Hematopoietic multipotent progenitor cell treated with erythropoietin and hydrocortisone succinate and interleukin-3 and kit ligand, for 4 days (in vitro differentiated cells): ENCODE measurements at places on chromosomes 2 and 18.

GRCh38 chr18:72468021-72468710 is 76.0 kb downstream of the CBLN2 start:
- DNase-seq: no peak

GRCh38 chr18:35861367-35862118 is 110.9 kb upstream of the RMP24 start:
- DNase-seq: no peak

- no peak for DNase-seq
These were observed 122.6 kb downstream of the PLEKHA3 start for GRCh38 chr2:178602901-178603300.

GRCh38 chr18:48336332-48336731 is 72.9 kb downstream of the ZBTB7C start:
- DNase-seq: peak; percentile 5

DNA sequence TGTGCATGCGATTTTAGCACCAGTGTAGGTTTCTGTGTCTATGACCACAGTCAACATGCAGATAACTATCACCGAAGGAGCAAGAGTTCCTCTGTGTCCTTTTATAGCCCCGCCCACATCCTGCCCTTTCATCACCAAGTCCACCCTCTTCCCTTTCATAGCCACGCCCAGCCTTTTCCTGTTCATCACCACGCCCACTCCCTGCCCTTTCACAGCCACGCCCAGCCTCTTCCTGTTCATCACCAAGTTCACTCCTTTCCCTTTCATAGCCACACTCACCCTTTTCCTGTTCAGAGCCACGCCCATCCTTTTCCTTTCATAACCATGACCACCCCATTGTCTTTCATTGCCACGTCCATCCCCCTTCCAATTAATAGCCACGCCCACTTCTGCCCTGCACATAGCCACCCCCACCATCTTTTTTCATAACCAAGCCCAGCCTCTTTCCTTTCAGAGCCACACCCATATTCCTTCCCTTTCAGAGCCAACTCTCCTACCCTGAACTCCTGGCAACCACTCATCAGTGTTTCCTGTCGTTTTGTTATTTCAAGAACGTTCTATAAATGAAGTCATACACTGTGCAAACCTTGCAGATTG is 273.9 kb downstream of the MYT1L start:
- DNase-seq: peak; percentile 96

DNA sequence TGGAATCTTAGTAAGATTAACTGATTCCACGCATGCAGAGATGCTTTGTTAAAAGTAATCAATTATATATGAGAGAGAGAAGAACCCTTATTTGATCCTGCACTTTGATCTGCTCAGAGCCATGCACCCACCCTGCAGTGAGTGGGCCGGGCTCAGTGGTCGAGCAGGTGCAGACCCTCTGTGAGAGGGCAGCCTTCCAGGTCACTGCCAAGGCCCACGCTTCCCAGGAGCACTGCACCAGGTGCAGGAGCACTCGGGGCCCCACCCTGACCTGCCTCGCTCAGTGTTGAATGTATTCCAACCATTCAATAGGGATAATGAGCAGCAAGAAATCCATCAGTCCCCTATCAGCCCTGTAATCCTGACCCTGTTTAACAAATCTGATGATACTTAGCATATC is 126.9 kb downstream of the TMEM200C start:
- no peak for DNase-seq

DNA sequence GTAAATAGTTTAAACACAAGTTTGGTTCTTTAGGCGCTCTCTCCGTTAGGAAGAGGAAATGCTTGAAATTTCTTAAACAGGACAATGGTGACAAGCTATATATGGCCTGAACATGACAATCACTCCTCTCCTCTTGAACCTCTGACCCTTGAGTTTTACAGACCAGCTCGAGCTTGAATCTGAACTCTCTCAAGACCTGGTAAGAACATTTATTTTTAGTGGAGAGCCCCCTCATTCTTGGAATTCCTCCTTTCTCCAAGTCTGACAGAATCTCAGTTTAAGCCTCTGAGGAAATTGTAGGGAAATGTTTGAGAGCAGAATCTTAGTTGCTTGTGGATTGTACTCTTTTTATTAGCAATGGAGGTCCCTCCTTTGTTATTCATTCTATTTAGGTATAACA is 1293.6 kb upstream of the ZEB2 start:
- DNase-seq: no peak

DNA sequence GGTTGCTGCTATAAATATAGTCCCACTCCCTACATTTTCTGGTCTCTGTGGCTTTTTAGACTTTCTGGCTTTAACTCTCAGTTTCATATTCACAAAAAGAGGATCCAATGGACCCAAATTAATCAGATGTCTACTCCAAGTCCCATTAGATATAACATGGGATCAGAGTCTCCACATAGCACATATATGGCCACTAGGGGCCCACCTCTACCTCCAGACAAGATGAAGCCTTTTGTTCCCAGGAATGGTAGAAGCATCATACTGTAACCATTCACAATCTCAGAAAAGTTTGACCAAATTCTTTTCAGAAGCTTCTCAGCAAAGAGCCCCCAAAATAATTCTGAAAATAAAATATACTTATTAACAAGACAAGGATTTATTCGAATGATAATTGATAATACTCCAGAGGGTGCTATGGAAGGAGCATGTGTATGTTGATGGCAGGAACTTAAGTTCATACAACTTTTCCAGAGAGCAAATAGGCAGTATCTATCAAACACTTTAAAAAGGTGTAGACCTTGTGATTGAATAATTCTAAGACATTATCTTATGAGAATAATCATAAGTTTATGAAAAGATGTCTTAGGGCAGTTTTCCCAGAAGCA is 382.3 kb upstream of the CRIM1 start:
- DNase-seq: peak; percentile 56

DNA sequence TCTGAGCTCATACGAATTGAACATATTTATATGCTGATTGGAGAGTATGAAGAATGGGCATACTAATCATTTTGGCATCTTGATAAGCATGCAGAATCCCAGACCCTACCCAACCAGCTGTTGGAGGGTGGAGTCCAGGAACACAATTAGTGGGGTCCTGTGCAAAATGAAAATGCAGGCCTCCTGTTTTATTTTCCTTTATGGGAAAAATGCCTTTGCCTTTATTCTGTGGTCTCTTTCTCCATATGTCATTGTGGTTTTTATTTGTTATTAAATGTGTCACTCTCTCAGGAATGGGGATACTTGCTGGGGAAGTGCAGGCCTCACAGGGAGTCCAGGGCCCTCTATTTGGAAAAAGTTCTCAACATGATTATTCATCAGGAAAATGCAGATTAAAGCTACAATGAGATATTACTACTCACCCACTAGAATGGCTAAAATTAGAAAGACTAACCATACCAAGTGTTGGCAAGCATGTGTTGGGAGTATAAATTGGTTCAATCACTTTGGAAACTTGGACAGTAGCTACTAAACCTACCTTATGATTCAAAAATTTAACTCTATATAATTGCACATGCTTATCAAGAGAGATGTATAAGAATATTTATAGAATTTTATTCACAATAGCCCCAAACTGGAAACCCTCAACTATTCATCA is 223.1 kb upstream of the FBXO11 start:
- DNase-seq: no peak

- no peak for DNase-seq
These were observed 5.7 kb upstream of the GPR35 start for GRCh38 chr2:240619506-240620148.

DNA sequence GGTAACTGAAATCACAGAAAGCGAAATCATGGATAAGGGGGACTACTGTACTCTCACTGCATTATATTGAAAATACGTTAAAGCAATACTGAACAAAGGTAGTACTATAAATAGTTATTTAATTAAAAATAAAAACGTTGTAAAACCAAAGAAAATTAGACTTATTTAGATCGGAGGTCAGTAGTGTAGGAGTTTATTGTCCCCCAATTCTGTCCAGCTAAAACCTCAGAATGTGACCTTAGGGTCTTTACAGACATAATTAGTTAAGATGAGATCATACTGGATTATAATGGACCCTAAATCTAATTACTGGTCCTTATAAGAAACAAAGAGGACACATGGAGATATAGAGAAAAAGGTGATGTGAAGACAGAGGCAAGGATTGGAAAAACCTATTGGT is 95.3 kb downstream of the PHLPP1 start:
- no peak for DNase-seq

GRCh38 chr18:22110461-22110924 is 58.9 kb upstream of the GATA6 start:
- DNase-seq: no peak

- no peak for DNase-seq
These were observed 45.5 kb upstream of the IHH start for GRCh38 chr2:219106251-219106650.

DNA sequence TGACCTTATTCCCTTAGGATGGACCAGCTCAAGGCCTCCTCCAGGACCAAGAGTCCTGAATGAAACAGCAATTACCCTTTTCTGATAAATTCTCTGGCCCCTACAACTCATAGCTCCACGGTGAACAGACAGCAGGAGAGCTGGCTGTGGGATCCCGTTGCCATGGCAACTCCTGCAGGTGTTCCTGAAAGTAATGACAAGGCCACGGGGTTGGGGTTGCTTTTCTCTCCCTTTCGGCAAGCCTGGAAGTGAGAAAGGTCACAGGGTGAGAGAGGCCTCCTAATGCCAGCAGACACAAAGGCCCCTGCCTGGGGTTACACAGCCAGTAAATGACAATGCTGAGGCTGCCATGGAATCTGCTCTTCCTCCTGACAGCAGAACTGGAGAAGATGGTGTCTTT is 403.0 kb downstream of the NBAS start:
- no peak for DNase-seq

DNA sequence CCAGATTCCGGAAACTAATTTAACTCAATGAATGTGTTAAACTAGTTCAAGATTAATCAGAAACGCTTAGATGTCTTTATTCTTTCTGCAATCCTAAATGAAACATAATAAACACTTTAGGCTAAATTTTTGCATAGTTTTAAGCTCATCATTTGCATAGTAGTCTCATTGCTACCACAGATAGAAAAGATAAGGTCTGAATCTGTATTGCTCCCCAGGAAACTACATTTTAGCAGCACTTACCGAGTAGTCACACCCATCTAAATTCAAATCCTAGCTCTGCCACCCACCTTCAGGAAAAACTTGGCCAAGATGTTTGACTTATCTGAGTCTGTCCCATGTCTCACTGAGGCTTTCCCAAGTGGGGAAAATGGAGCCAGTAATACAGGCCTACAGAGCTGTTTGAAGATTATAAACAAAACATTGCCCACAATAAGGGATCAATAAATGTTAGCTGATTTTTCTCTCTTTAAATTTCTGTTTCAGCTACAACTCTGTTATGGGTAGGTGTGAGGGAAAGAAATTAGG is 87.0 kb downstream of the GALNT3 start:
- no peak for DNase-seq

GRCh38 chr2:47269316-47270232 is 114.5 kb upstream of the STPG4 start:
- DNase-seq: no peak

GRCh38 chr2:16682431-16683118 is 16.9 kb upstream of the CYRIA start:
- DNase-seq: no peak

- DNase-seq: no peak
These were observed 60.7 kb upstream of the ITGA6 start for GRCh38 chr2:172366596-172367150.

- no peak for DNase-seq
These were observed 55.8 kb upstream of the REV1 start for GRCh38 chr2:99545604-99546003.

DNA sequence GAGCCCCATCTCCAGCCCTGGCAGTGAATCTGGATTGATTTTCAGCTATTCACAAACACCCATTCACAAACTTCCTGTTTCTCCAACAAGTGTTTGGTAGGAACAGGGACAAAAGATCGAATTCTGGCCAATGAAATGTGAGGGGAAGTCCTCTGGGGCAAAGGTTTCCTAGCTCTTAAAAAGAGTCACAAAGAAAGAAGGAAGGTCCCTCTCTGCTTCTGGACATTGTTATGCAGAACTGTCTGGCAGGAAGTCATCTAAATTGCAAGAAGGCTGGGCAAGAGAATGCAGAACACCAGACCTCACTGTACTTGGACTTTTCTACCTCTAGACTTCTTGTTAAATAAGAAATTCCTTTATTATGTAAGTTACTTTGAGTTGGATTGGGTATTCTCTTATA is 137.3 kb downstream of the CCDC148 start:
- no peak for DNase-seq

DNA sequence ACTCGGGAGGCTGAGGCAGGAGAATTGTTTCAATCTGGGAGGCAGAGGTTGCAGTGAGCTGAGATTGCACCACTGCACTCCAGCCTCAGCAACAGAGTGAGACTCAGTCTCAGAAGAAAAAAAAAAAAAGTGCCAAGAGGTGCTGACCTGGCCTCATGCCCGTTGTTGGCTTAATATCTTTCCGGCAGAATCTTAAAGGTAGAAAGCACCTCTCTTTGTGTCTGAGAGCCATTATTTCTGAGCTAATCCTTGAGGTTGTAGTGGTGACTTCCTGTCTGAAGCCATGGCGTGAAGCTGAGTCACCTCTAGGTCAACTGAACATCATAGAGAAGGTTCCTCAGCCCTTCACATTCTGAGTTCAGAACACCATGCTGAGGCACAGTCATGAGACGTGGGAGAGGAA is 60.4 kb downstream of the WDSUB1 start:
- DNase-seq: peak; percentile 61

DNA sequence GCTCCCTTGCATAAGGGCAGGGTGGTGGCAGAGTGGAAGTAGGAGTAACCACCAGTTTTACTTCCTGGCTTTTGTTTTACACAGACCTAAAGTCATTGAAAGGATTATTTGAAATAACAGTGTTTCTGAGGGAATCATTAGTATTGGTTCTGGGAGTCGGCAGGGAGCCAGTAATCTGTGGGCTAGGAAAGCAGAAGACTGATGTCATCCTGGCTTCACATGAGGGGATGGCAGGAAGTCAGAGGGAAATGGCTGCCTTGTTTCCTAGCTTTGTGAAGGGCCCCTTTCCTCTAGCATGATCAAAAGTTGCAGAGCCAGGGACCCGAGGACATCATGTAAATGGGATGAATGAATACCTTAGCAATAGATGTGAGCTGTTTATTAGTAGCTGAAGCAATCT is 792.6 kb downstream of the CPS1 start:
- DNase-seq: no peak

DNA sequence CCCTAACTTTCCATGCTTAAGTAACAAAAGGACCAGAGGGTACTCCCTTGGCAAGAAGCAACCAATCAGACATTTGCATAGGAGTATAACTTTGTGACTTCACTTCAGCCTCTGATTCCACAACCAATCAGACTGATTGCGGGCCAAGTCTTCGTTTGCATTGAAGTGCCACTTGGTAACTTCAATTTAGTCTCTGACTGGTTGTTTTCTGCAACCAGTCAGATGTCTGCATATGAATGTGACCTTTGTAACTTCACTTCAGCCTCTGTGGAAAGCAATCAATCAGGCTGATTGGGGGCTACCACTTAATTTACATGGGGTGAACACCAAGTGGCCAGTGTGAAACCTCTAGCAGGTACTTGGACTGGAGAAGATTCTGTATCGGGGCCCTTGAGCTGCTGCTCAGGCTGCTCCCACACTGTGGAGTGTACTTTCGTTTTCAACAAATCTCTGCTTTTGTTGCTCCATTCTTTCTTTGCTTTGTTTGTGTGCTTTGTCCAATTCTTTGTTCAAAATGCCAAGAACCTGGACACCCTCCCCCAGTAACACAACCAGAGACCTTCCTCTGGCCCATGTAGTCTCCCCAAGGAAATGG is 241.5 kb downstream of the ACKR3 start:
- no peak for DNase-seq

GRCh38 chr2:611519-611918 is 65.7 kb downstream of the TMEM18 start:
- no peak for DNase-seq

GRCh38 chr2:110126906-110127305 is 11.3 kb upstream of the MALL start:
- DNase-seq: no peak
